ENCODE measurements at places on chromosomes 3 and 15.

GRCh38 chr3:147368561-147369221 is 37.7 kb downstream of the ZIC4 start:
- H3K4me3 ChIP-seq, result no peak overlapping the region
- no peaks in the 10 kb centered on the region for H3K27me3 ChIP-seq

GRCh38 chr3:152289708-152290107 is 21.0 kb downstream of the MBNL1 start:
- H3K36me3 ChIP-seq, result peaks cover 11% of the 10 kb centered on the region
- DNase-seq, result no peak
- peaks cover 64% of the 10 kb centered on the region for H3K4me1 ChIP-seq

DNA sequence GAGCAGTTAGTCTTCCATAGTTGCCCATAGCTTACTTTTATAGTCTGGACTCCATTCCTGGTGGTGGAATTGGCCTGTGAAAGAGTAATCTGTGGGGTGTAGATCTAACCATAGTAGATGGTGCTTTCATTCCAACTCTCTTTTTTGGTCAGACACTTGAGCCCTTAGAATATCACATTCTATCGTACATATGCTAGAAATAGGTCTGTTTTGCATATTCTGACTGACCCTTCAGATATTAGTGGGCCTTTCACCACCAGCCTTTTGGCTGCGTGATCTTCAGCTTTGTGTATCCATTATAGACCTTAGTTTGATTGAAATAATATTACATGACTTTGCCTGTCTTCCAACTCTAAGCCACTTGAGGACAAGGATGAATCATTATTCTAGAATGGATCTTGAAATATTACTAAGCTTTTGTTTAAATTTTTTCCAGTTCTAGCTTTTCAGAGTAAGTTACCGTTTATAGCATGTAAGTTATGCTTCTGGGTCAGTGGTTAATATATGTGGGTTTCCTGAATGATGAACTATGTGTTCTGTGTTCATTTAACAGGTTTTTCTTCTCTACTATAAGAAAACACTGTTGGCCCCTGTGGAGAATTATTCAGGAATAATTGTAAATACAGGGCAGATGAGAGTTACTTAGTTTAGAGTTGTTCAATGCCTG is 8.7 kb downstream of the RAB7A start:
- no peak for DNase-seq
- H3K4me1 ChIP-seq, result peaks cover 18% of the 10 kb centered on the region
- H3K4me3 ChIP-seq, result no peak overlapping the region
- H3K27me3 ChIP-seq, result no peaks in the 10 kb centered on the region

DNA sequence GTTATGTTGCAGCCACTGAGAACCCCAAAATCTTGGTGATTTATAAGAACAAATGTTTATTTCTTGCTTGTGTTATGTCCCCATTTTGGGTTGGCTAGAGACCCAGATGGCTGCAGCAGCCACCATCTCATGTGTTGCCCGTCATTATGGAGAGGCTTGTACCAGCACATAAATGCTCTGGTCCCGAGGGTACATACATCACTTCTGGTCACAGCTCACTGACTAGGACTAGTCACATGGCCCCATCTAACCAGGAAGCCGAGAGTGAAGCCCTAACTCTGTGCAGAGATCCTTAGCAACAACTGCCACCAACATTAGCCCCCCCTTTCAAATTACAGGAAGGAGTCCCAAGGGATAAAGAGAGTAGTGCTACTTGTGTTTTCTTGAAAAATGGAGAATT is 25.5 kb upstream of the HACD2 start:
- no peaks in the 10 kb centered on the region for H3K27me3 ChIP-seq
- no peak overlapping the region for H3K27ac ChIP-seq
- no peak for DNase-seq
- H3K36me3 ChIP-seq, result peaks cover 11% of the 10 kb centered on the region
- H3K4me1 ChIP-seq, result no peaks in the 10 kb centered on the region
- H3K4me3 ChIP-seq, result no peak overlapping the region

GRCh38 chr3:25472153-25472552 is 44.1 kb downstream of the RARB start:
- DNase-seq, result no peak
- H3K36me3 ChIP-seq, result no peaks in the 10 kb centered on the region
- no peak overlapping the region for H3K4me3 ChIP-seq
- H3K27me3 ChIP-seq, result no peaks in the 10 kb centered on the region

GRCh38 chr3:115396801-115397200 is 226.5 kb upstream of the GAP43 start:
- H3K36me3 ChIP-seq, result no peaks in the 10 kb centered on the region
- no peaks in the 10 kb centered on the region for H3K27me3 ChIP-seq
- no peak overlapping the region for H3K4me3 ChIP-seq
- H3K27ac ChIP-seq, result no peak overlapping the region
- no peak for DNase-seq

GRCh38 chr15:64697911-64698369 is 77.4 kb downstream of the RBPMS2 start:
- DNase-seq, result no peak
- H3K27ac ChIP-seq, result no peak overlapping the region
- peaks cover 19% of the 10 kb centered on the region for H3K36me3 ChIP-seq
- H3K4me3 ChIP-seq, result no peak overlapping the region

GRCh38 chr3:54932606-54933005 is 4.7 kb upstream of the LRTM1 start:
- no peak overlapping the region for H3K27ac ChIP-seq
- no peaks in the 10 kb centered on the region for H3K27me3 ChIP-seq
- H3K4me3 ChIP-seq, result no peak overlapping the region
- no peak for DNase-seq
- no peaks in the 10 kb centered on the region for H3K36me3 ChIP-seq
- no peaks in the 10 kb centered on the region for H3K4me1 ChIP-seq

- H3K27ac ChIP-seq, result no peak overlapping the region
- H3K4me3 ChIP-seq, result no peak overlapping the region
- peaks cover 4% of the 10 kb centered on the region for H3K4me1 ChIP-seq
- H3K27me3 ChIP-seq, result peaks cover 22% of the 10 kb centered on the region
- H3K36me3 ChIP-seq, result no peaks in the 10 kb centered on the region
- DNase-seq, result no peak
These were observed 883.0 kb upstream of the NR2F2 start for GRCh38 chr15:95447486-95447885.

GRCh38 chr15:75666823-75667501 is 19.2 kb downstream of the SNX33 start:
- no peaks in the 10 kb centered on the region for H3K4me1 ChIP-seq
- no peak overlapping the region for H3K4me3 ChIP-seq
- no peaks in the 10 kb centered on the region for H3K36me3 ChIP-seq
- no peak for DNase-seq

DNA sequence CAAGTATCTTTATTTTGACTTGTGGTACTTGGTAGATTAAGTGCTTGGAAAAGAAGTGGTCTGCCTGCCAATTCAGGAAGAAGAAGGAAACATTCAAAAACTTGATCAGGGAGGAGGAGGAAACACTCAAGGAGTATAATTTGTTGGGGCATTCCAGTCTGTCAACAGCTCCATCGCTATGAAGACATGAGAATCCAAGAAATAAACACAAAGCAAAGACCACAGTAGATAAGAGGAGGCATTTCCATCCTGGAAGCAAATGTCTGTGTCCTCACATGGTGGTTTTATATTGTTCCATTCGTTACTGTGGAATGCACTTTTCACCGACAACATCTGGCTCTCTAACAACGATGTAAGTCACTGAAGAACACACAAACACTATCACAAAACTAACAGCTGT is 176.1 kb upstream of the FRMD4B start:
- DNase-seq, result no peak
- H3K27me3 ChIP-seq, result peaks cover 9% of the 10 kb centered on the region
- no peak overlapping the region for H3K27ac ChIP-seq
- no peak overlapping the region for H3K4me3 ChIP-seq

- H3K27ac ChIP-seq, result no peak overlapping the region
- no peak overlapping the region for H3K4me3 ChIP-seq
- no peaks in the 10 kb centered on the region for H3K4me1 ChIP-seq
- no peaks in the 10 kb centered on the region for H3K36me3 ChIP-seq
- H3K27me3 ChIP-seq, result no peaks in the 10 kb centered on the region
These were observed 198.3 kb downstream of the NAALADL2 start for GRCh38 chr3:175057401-175057800.

- H3K27ac ChIP-seq, result no peak overlapping the region
- peaks cover 2% of the 10 kb centered on the region for H3K4me1 ChIP-seq
- no peaks in the 10 kb centered on the region for H3K27me3 ChIP-seq
- DNase-seq, result no peak
- H3K36me3 ChIP-seq, result no peaks in the 10 kb centered on the region
These were observed 6.3 kb upstream of the RAMAC start for GRCh38 chr15:82979726-82980125.

- H3K4me1 ChIP-seq, result no peaks in the 10 kb centered on the region
- H3K4me3 ChIP-seq, result no peak overlapping the region
- H3K27ac ChIP-seq, result no peak overlapping the region
- no peak for DNase-seq
- no peaks in the 10 kb centered on the region for H3K36me3 ChIP-seq
These were observed 1308.8 kb downstream of the ROBO2 start for GRCh38 chr3:78348664-78349063.

DNA sequence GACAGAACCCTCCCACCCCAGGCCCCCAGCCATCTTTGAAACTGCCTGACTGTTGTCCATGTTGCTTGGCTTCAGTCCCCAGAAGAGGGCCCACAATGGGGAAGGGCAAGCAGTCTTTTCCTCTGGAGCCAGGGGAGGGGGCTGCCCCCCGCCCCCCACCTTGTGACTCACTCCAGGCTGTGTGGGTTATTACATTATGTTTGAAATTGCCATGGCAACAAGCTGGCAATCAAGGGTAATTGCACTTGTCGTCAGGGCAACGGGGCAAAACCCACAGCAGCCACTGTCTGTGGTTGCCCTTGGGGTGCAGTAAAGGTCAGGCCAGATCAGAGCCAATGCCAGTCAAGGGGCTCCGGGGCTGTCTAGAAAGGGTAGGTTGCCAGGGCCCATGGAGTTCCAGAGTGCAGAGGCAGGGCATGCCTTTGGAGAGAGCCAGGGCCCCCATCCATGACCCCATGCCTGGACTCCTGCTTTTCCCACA is 3.1 kb upstream of the CAMKV start:
- no peaks in the 10 kb centered on the region for H3K36me3 ChIP-seq
- H3K27ac ChIP-seq, result no peak overlapping the region
- H3K4me3 ChIP-seq, result no peak overlapping the region
- H3K27me3 ChIP-seq, result peaks cover 23% of the 10 kb centered on the region
- peaks cover 7% of the 10 kb centered on the region for H3K4me1 ChIP-seq

Data from DND-41 (cell line).